NB4 (cell line): ENCODE measurements at places on chromosomes 1 and 21.

DNA sequence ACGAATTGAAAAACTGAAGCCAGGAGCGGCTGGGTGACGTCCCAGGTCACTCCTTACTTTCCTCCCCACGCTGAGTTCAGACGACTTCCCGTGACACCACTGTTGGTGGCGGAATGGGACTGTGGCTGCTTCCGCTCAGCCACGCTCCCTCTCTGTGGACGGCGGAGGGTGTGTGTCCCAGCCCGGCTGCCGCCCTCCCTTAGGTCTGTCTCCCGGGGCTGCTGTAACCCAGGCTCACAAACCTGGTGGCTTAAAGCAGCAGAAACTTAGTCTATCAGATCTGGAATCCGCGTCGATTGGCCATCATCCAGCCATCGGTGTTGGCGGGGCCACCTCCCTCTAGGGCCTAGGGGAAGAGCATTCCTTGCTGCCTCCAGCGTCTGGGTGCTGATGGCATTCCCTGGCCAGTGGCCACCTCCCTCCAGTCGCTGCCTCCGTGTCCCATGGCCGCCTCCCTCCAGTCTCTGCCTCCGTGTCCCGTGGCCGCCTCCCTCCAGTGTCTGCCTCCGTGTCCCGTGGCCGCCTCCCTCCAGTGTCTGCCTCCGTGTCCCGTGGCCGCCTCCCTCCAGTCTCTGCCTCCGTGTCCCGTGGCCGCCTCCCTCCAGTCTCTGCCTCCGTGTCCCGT is 17.5 kb downstream of the TRPM2 start:
- DNase-seq, result no peak

GRCh38 chr1:55526716-55527115 is 311.6 kb upstream of the USP24 start:
- DNase-seq, result no peak

DNA sequence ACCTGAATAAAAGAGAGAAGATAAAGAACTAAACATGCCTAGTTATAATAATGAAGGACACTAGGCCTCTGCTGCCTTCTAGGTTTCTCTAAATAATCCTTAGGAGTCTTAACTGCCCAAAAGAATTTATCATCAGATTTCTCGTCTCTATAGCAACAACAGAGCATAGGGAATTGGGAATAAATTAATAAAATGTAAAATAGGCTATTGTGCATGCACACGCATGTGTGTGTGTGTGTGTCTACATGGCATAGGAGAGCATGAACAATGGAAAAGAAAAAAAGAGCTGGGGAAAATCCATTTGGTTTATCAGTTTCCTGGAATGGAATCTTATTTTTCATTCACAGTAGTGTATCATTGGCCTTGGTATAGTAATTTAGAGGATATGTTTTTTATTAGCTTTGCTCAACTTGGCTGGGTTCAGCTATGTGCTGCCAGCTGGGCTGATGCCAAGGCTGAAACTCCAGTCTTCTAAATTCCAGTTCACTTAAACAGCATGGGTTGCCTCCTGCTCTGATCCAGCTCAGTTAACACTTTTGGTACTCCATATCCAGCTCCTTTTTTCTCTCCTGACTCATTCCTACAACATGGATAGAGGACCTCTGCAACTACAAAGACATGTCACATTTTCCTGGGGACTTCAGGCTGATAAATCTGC is 80.6 kb upstream of the SLFNL1 start:
- no peak for DNase-seq

GRCh38 chr1:171251042-171251951 is 3.0 kb downstream of the FMO1 start:
- peak; percentile 50 for DNase-seq

DNA sequence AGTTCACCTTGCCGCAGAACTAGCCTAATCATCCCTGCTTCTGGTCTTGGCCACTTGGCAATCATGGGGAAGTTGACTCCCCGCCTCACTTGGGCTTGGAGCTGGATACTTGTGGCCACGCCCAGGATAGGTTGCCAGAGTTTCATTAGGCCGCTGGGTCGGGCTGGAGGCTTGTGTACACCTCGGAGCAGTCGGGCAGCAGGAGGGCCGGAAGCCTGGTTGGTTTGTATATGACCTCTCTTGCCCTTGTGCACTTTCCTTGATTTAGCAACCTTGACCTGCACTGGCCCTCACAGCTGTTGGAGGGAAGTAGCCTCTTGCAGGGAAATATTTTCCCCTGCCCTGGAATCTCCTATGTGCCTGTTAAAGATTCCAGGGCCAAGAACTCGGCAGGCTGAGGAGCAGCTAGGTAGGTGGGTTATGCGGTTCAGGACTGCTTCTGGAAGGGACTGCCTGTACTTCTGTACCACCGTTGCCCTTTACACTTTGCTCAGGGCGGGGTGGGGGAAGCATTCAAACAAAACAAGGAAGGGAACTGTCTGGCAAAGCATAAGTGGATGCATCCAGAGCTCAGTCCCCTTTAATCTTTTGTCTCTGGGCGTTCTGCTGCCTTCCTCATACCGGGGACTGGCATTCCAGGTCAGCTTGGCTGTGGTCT is 83.5 kb downstream of the UCK2 start:
- DNase-seq, result no peak

GRCh38 chr1:20322825-20323612 is 32.3 kb downstream of the VWA5B1 start:
- DNase-seq, result peak; percentile 79

DNA sequence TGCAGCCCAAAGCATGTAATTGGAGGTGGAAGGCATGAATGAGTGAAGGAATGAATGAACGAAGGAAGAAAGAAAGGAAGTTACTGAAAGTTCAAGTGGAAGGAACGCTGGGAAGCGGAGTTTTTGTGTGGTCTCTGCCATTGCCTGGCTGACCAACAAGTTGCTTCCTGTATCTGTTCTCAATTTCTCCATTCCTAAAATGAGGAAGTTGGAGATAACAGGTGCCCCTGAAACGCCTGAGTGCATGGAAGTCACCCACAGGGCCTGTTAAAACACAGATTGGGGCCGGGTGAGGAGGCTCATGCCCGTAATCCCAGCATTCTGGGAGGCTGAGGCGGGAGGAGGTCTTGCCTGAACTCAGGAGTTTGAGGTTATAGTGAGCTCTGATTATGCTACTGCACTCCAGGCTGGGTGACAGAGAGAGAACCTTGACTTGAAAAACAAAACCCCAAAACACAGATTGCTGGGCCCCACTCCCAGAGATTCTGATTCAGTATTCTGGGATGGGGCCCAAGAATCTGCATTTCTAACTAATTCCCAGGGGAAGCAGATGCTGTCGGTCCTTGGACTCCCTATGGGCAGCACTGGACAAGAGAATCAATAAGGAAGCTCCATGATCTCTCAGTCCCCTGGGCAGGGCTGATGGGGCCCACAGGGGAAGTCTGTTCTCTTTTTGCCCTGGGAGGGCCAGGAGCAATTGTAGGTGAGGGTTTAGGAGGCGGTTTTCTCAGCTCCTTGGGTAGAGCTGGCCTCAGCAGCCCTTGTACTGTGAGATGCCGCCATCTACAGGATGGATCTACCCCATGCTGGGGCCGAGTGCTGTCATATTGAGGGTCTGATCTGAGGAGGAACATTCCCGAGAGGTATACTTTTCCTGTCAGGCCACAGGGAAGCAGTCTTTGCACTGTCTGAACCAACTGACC is 3.3 kb upstream of the CNR2 start:
- peak; percentile 89 for DNase-seq

- DNase-seq, result peak; percentile 94
Observed at GRCh38 chr1:24966724-24967346, 36.8 kb upstream of the RUNX3 start.

DNA sequence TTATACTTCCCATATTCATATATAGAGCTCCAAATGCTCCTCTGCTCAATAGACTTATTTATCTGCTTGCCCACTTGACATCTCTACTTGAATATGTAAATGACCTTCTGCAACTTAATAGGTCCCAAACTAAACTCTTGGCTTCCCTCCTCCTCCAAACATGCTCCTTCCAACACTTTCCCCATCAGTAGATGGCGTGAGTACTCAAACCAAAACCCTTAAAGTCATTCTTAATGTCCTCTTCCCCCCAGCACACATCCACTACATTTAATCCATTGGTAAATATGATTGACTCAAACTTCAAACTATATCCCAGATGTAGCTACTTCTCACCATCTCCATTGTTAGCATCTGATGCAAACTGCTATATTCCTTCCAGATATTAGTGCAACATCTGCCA is 48.5 kb upstream of the PBX1 start:
- no peak for DNase-seq

GRCh38 chr1:15417059-15417934 is 7.6 kb downstream of the EFHD2 start:
- peak; percentile 77 for DNase-seq

DNA sequence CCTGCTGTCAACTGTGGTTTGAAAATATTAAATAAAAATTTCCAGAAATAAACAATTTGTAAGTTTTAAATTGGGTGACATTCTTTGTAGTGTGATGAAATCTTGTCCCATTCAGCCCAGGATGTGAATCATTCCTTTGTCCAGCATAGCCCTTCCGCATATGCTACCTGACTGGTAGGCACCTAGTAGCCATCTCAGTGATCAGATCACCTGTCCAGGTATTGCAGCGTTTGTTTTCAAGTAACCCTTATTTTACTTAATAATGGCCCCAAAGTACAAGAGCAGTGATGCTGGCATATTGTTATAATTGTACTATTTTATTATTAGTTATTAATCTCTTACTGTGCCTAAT is 351.6 kb upstream of the B3GALT2 start:
- no peak for DNase-seq

DNA sequence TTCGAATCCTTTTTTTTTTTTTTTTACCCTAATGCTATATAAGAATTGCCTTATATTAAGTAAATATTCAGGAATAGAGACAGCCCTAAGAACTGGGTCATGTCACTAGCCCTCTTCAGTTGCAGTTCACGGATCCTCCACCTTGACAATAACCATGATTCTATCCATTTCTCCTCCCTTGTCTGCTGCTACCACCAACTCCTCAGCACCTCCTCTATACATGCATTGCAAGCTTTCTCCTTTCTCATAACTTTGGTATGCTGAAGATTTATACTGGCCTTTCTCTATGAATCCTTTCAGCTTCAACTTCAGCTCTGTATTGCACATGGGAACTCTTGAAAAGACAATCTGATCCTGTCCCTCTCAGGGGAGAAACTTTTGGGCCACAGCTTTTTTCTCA is 14.3 kb upstream of the DR1 start:
- DNase-seq, result no peak

- no peak for DNase-seq
Observed at GRCh38 chr1:1051127-1051810, 22.8 kb downstream of the RNF223 start.

DNA sequence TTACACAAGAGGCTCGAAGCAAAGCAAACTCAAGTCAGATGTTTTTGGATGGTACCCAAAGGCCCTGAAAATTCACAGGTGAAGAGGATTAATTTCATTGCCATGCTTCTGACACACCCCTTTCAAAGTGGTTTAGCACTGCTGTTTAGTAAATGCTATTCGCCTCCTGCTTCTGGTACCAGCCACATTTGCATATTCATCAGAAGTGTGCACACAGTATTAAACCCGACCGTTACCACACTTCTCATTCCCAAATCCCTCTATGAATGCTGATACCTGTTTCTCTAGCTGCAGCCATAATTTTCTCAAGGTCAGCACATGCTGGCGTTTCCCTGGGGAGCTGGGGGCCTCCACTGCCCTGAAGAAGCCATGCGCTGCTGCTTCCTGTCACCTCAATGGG is 179.8 kb upstream of the DAB1 start:
- DNase-seq, result no peak

DNA sequence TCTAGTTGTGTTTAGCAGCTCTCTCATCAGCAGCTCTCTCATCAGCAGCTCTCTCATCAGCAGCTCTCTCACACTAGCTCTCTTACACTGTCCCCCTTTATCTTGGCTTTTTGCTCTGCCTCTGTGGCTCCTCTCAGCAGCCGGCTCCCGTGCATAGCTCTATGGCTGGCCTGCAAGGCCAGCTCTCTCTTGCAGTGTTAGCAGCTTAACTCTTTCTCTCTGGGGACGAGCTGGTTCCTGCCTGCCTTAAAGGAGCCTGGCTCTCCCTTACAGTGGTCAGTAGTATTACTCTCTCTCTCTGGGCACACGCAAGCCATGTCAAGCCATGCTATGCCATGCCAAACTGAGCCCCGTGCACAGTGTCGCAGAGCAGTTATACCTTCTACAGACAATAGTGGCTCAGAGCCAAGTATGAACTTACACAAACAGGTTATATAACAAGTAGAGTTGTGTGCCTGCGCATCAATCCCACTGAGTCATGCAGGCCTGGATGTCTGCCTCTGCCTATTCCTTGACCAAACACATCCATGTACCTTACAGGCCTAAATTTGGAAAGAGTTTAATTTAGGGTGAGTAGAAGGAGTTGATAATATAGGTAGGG is 295.9 kb downstream of the TPR start:
- no peak for DNase-seq

DNA sequence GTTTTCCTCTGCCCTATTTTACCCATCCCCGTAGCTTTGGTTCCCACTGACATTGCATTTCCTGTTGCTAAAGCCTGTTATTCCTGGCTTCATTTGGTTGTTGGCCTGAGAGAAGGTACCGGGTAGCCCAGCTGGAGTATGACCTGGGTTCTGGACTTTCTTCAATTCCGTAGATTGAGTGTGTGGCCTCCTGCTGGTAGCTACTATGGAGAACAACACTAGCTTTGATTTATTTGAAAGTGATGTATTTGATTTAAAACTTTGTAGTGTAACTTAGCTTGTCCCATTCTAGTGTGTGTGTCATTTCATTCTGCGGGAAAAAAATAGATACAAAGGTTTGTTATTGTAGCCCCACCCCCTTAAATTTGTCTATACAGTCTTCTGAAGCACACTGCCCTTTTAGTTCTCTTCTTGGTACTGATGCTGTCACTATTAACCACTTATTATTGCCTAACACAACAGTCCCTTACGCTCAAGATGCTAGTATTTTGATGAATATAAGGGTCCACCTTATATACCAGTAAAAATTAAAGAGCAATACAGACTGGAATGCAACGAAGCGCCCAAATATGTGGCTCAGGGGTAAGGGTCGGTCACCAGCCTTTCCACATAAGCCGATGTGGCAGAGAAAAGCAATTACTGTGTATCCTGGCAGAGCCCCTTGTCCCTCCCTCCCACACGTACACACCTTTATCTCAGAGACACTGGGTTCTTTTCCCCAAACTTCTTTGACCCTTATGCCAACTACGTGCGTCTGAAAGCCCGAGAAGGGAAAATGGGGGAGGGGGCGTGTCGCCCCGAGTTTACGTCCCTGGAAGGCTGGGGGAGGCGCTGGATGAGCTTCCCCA is 643 bp upstream of the MOV10 start:
- DNase-seq, result peak; percentile 34

- DNase-seq, result no peak
Observed at GRCh38 chr21:16751695-16752474, 761.0 kb upstream of the CXADR start.

DNA sequence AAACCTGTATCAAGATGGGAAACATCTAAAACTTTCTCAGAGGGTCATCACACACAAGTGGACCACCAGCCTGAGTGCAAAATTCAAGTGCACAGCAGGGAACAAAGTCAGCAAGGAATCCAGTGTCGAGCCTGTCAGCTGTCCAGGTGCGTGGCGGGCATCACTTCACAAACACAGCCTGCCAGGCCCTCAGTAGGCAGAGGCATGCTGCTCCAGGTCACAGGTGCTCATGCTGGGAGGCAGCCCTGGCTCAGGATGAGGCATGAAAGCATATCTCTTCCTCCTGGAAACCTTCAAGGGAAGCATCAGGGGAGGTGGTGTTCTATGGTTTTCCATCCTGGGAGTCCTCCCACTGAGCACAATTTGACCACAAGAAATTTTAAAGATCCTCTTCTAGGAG is 6.3 kb downstream of the CD2 start:
- no peak for DNase-seq

- DNase-seq, result no peak
Observed at GRCh38 chr1:43445606-43446387, 7.9 kb downstream of the HYI start.

- DNase-seq, result no peak
Observed at GRCh38 chr1:211603191-211603701, 24.3 kb upstream of the SLC30A1 start.
